Activated T-helper 1 cell treated with anti-CD3 and anti-CD28 coated beads, Interleukin-12 subunit alpha, Interleukin-12 subunit beta, Interleukin-2, Interleukin-4 antibody, amounts not matched to agents 30 ng/mL and 10 ng/mL and 1 ng/mL, durations not matched to agents 14 hours and 24 hours and 36 hours (primary cell): ENCODE measurements at places on chromosomes 3 and 15. TPM values are rescaled to one million over a fixed set of nuclear protein-coding genes. Genes with fewer than 3 reads are reported as not detected.

DNA sequence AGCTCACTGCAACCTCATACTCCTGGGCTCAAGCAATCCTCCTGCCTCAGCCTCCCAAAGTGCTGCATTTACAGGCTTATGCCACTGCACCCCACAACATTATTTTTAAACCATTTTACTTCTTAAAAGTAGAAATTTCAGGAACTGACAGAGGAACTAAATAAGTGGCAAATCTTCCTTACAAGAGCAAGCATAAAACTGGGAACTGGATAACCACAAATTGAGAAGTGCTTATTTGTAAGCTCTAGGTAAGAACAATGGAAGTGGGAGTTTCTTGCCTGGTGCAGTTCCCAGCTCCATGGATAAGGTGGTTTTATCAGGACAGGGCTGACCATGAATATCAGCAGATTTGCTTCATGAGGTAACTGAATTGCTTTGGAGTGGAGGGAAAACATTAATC, 655.2 kb downstream of the DIPK2A start:
- no peak for DNase-seq

DNA sequence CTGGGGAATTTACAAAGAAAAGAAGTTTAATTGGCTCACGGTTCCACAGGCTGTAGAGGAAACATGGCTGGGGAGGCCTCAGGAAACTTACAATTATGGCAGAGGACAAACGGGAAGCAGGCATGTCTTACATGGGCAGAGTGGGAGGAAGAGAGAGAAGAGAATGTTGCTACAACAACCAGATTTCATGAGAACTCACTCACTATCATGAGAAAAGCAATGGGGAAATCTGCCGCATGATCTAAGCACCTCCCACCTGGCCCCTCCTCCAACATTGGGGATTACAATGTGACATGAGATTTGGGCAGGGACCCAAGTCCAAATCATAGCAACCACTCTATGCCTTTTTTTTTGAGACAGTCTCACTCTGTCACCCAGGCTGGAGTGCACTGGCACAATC, 28.8 kb downstream of the PCNP start:
- DNase-seq, result no peak

The GNB5 gene
- total RNA-seq, result 17.0 and 18.5 TPM in 2 replicates

The FAM174B gene
- 2.0 and 4.9 TPM in 2 replicates for total RNA-seq

DNA sequence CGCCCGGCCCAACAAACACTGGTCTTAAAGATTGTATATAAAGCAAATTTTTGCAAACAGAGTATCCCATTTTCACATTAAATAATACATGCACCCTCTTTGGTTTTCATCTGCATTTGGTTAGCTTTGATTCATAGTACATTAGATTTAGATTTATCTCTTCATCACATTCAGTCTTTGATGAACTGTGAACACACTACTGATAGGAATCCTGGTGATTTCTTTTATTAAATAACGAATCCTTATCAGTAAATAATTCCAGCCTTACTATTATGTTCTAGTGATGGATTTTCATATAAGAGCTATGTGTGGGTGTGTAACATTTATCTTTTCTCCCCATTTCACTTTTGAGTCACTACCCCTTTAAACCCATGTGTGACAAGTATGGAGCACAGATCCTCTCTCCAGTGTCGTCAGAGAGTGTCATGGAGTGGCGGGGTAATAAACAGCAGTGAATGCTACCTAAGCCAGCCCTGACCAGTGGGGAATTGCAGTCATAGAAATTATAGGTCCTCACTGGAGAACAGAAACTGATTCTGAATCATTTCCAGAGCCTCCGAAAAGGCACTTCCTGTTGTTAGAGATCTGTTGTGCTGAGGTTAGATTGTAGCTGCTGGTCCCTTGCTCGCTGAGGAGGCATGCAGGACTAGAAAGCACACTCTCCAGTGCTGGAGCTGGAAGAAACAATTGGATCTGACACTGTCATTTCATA, 22.0 kb downstream of the SLC7A14 start:
- no peak for DNase-seq

- no peak for DNase-seq
These were observed 9.9 kb upstream of the UBL7 start for GRCh38 chr15:74470631-74471395.

DNA sequence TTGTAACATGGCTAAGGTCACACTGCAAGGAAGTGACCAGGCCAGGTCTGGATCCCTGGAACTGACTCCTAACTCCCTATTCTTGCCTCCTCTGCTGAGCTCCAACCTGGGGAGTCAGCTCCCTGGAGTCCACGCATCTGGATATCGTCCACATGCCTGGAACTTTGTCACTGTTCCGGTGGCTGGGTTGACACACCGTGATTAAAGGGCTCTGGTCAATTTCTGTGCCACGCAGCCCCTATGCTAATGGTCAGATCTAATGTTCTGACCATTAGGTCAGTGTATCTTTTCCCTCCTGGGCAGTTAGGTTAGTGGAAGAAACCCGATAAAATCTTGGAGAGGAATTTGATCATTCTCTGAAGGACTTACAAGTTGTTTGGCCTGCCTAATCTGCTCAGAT, 1.6 kb upstream of the TPM1 start:
- DNase-seq, result no peak

DNA sequence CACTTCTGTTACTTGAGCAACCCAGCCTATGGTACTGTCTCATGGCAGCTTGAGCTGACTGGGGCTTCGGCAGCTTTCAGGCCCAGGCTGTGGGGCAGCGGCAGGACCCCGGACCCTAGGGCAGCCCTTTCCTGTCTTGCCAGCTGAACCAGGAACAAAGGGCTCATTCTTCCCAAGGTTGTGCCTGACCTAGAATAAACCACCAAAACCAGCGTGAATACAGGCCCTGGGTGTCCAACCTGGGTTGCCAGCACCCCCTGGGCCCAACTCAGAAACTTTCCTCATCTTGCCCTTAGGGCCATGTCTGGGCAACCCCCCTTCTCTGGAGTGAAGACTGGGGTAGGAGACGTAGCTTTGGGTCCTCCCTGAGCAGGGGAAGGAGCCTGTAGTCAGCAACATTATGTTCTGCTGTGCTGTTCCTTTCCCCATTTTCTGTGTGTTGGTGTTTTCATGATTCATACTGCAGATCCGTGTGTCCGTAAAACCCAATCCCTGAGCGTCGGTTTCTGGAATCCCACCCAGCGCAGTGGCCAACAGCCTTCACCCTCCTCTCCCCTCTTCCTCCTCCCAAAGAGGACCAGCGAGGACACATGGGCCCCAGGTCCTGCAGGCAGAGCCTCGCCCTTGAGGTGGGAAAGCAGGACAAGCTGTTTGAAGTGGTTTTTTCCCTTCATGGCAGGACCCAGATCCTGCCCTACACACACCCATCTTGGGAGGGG, 33.5 kb downstream of the TKT start:
- DNase-seq, result no peak

The C3orf70 gene
- total RNA-seq, result 0.10 TPM in 2 replicates

DNA sequence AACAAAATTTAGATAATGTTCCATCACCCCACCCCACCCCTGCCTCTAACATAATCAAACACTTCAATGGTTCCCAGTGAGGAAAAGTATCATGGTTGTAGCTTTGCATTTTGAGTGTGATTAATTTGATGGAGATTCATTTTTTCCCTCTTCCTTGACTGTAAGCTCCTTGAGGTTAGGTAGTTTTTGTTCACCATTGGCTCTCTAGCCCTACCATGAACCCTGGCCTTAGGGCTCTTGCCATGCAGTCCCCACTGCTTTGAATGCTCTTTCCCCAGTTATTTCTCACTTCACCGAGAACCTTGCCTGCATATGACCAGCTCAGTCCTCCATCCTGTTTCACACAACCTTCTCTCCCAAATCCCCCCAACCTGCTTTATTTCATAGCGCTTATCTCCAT, 5.0 kb upstream of the MBNL1 start:
- no peak for DNase-seq

The TRMT10C gene
- 59.9 and 60.5 TPM in 2 replicates for total RNA-seq

The GRK7 gene
- total RNA-seq, result not detected in 2 replicates

The FETUB gene
- not detected in 2 replicates for total RNA-seq

DNA sequence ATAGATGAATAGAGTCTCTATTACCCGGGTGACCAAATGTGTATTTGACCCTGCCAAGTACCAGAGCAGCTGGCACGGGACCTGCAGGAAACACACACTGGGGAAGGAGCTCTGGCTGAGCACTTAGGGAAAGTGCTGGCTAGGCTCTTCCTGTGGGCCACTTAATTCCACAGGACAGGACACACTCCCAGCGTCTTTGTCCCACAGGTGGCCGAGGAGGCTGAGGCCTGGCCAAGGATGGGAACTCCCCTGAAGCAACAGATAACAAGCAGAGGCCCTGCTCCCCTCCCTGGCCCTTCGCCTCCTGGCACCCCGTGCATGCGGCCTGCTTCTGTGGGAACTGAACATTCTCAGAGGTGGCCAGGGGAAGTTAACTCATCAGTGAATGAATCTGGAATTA, 180.8 kb downstream of the ATP10A start:
- no peak for DNase-seq

DNA sequence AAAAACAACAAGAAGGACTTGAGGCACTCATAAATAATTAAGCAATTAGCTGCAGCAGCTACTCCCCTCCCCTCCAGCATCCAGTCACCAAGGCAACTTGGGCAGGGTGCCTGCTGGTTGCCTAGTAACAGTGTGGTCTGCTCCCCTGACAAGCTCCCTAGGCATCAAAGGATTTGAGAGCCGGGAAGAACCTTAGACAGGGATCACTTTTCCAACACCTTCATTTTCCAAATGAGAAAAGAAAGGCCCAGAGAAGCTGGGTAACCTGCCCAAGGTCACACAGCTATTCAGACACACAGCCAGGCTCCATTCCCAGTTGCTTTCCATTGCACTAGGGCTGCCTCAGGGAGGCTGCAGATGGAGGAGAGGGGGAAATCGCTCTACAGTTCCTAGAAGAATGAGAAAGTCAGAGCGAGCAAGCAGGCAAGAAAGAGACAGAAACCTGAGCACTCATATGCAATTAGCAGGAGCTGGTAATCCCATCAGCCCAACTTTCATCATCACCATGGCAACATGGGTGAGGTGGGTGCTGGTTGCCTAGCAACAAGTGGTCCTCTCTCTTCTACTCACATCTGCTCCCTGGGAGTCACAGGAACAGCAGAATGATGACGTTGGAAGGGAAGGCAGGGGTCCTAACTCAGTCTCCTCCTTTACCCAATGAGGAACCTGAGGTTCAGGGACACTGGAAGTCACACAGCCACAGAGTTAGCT, 3.6 kb upstream of the EIF4E3 start:
- DNase-seq, result no peak

GRCh38 chr3:156787926-156788663, 38.1 kb upstream of the LEKR1 start:
- no peak for DNase-seq

DNA sequence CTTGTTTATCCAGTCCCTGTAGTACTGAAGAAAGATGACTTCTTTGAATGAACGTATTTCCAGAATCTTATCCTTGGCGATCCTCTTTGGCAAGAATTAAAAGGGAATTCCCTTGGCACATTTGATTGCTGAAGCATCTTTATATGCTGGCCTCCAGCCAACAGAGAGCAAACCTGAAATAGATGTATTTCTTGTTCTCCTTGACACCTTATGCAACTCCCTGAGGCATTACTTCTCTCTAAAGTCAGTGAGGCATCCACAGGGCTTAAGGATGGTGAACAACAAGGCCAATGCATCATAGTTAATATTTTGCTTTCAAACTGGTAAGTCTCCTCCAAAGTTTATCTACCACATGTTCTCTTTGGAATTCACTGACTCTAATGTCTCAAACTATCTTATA, 450.9 kb upstream of the THRB start:
- DNase-seq, result no peak

The VGLL3 gene
- total RNA-seq, result not detected in 2 replicates

GRCh38 chr3:149020839-149021252, 29.5 kb downstream of the GYG1 start:
- no peak for DNase-seq

The SPG11 gene
- total RNA-seq, result 65.2 and 70.4 TPM in 2 replicates

- no peak for DNase-seq
These were observed 7.6 kb upstream of the APEH start for GRCh38 chr3:49666592-49666991.

GRCh38 chr3:166731701-166732100, 648.4 kb downstream of the ZBBX start:
- DNase-seq, result no peak

The KNG1 gene
- not detected in 2 replicates for total RNA-seq

GRCh38 chr3:104906001-104906639, 460.6 kb upstream of the ALCAM start:
- DNase-seq, result no peak

DNA sequence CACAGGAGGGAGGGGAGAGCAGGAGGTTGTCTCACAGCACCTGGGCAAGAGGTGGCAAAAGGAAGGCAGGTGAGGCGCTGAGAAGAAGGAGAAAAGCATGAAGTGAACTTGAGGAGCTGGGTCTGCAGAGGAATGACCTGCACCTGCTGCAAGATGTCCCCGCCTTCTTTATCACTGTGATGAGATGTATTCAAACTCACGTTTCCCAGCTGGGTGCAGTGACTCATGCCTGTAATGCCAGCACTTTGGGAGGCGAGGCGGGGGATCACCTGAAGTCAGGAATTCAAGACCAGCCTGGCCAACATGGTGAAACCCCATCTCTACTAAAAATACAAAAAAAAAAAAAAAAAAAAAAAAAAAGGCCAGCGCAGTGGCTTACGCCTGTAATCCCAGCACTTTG, 22.2 kb upstream of the ZNF710 start:
- no peak for DNase-seq

DNA sequence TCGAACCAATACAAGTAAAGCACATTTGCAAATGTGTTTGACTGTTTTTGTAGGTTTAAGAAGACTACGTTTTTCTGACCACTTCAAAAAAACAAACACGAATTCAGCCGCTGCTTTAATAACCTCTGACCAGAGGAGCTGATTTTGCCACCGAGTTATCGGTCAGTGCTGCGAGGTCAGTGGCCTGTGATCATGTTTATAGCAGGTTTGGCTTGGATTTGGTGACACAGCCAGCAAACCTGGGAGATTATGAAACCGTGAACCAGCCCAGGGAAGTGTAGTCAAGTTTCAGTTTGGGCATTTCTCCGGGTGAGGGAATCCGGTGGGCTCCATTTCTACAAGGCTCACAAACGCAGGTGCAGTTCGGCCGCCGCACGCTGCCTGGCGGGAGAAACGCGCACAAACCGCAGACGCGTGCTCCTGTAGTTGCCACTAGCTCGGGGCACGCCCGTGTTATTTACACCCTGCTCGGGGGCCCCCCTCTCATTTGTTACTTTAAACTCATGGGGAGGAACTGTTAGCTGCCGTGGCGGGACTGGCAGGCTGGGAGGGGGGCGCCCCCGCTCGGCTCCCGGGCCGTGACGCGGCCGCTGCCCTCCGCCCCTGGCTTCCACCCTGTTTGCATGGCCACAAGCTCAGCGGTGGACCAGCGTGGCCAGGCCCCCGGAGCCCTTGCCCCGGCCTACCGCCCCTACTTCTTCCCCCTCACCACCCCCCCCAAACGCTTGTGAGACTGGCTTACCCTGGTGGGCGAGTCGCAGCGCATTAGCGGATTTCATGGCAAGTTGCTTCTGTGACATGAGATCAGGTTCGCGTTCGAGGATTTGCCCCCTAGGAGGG, 13.6 kb upstream of the ONECUT1 start:
- no peak for DNase-seq
